ENCODE measurements at places on chromosomes 2 and 18.

DNA sequence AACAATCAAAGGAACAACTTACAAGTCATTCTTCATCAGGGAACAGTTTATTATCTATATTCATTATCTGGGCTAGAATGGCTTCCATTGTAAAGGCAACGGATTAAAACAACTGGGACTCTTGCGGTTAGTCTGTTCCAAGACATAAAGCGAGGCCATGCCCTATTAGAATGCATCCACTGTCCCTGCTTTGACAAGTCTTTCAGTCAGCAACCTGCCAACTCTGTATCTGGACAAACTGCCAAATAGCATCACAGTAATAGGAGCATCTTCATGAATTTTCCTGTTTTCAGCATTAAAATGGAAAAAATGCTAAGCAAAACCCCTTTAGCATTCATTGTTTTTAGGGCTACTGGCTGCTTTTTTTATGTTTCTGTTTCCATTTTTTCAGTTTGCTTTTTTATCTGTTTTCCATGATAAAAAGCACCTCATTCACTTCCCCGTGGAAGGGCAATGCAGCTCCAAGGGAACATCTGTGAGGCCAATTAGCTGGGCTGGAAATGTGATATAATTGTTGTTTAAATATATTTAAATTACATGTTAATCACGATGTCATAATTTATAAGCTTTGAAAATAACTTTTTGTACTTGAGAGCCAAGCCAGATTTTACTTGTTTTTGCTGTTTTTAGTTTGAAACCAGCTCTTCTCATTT is 834.3 kb downstream of the CPS1 start:
- no peak for DNase-seq

DNA sequence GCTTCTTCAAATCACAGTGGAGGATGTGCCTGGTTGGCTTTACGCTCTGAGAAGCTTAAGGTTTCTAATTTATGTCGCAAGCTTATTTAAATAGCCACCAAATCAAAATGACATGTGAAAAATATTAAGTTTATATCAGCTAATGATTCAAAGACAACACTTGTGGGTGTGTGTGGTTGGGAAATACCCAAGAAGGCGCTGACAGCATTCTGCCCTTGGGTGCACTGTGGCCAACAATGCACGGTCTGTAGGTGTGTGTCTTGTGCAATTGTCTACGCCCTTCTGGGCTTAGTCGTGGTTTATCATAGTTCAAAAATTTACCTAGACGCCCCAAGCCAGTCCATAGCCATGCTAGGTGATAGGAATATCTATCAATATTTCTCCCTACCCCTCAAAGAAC is 60.9 kb downstream of the KCTD1 start:
- no peak for DNase-seq

- no peak for DNase-seq
These were observed 423.6 kb downstream of the PTH2R start for GRCh38 chr2:208830203-208830602.

DNA sequence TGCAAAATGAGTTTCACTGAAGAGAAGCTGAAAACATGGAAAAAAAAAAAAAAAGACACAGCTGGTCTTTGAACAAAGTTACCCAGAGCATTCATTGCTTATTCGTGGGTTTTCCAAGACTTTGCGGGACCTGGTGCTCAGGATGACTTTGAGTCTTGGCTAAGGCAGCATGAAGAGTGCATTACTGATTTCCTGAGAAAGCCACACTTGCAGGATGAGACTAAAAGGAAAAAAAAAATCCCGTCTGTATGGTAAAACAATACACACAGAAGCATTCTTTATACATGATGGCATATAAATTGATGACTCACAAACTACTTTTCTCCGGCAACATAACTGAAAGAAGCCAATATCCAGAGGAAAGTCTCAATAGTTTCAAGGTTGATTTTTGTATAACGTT is 195.4 kb downstream of the SPP2 start:
- DNase-seq = no peak

DNA sequence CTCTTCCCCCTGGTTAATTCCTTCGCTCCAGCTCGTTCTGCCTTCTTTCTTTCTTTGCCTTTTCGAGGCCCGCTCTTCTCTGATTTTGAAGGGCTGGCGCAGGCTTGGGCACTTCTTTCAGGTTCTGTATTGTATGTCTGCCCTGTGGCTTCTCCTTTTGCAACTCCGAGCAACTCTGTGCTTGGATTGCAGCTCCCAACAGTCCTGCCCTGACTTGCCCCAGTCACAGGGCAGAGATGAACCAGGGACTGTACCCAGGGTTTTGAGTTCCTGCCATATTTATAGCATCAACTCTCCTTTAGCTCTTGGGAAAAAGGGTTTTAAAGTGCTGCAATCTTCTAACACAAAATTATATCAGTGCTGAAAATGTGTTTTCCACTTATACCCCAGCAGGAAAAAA is 31.1 kb upstream of the CD8A start:
- no peak for DNase-seq

GRCh38 chr2:8116661-8117060 is 565.2 kb upstream of the ID2 start:
- DNase-seq = no peak

GRCh38 chr2:165827016-165827920 is 33.2 kb upstream of the GALNT3 start:
- DNase-seq = no peak

DNA sequence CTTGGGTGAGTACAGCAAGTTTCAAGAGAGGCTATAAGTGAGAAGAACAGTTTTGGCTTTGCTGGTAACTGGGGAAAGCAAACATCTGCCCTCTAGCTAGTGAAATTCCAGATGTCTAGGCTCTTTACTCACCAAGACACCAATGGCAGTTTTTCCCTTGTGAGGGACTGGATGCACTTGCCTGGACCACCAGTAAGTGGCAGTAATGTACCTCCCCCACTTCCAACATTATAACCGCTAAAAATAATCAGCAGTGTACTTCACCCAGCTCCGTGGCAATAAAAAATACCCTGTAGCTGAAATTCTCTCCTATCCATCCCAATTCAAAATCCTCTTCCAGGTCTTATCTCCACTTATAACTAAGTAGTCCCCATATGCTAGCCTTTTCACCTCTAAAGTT is 383.9 kb downstream of the ARHGAP15 start:
- DNase-seq = no peak

GRCh38 chr2:100647709-100648108 is 84.9 kb downstream of the PDCL3 start:
- DNase-seq = no peak

DNA sequence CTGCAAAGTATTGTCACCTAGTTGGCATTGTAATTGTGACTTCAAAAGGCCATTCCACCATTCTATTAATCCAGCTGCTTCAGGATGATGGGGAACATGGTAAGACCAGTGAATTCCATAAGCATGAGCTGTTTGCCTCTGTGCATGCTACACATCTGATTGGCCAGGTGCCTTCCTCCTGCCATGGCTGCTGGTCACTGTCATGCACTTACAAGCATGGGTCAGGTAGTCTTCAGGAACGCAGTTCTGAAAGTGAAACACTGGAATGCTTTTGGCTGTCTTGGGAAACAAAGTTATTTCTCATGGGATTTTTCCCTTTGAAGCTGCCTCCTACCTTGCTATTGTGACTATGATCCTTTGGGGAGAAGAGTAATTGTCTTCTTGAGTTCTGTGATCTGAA is 267.6 kb downstream of the GBX2 start:
- DNase-seq = no peak

DNA sequence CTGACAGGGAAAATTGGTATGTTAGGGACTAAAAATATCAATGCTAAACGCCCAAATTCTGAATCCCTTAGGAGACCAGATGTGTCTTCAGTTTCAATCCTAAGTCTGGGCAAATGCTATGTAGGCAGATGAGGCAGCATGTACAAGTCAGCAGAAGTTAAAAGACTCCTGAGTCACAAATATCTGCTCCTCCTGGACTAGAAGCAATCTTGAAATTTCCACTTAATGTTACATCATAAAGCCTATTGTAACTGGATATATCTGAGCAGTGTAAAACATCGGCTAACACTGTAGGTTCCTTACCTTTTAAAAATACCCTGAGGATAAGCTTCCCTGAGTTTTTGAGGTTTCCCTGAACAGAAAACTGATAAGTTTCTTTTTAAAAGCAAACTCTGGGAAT is 1087.6 kb upstream of the PIK3C3 start:
- DNase-seq = no peak

- DNase-seq = no peak
These were observed 7.7 kb upstream of the KLF11 start for GRCh38 chr2:10035633-10036032.

DNA sequence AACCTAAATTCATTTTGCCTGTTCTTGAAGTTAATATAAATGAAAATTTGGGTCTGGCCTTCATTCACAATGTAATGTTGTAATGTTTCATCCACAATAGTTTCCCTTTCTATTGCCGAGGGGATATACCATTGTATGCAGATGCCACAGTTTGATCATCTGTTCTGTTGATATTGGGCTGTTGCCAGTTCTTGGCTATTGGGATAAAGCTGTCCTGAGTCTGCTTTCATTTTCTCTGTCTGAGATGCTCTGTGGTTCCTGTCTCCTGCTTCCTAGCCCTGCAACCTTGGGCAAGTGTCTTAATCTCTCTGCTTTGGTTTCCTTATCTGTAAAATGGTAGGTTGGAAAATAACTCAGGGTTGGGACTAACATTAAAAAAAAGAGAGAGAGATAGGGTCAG is 25.2 kb downstream of the B3GNT2 start:
- DNase-seq = no peak

GRCh38 chr2:7480431-7480830 is 563.2 kb downstream of the RNF144A start:
- no peak for DNase-seq

- DNase-seq = no peak
These were observed 373.3 kb upstream of the RAB12 start for GRCh38 chr18:8235894-8236293.

DNA sequence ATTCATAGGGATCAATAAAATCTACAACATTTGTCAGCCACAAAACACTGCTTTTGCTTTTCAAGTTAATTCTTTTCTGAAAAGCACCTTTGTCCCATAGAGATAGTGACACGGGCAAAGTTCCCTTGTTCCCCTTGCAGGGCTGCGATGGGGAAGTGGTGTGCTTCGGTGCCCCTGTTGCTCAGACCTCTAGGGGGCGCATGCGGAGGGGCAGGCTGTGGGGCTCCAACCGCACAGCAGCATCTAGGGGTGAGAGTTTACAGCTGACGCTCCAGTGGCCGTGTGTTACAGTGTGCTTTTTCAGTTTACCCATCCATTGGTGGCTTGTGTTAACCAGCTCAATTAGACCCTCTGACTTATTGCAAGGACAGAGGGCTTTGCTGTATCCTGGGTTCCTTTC is 1432.2 kb upstream of the ACVR2A start:
- no peak for DNase-seq

DNA sequence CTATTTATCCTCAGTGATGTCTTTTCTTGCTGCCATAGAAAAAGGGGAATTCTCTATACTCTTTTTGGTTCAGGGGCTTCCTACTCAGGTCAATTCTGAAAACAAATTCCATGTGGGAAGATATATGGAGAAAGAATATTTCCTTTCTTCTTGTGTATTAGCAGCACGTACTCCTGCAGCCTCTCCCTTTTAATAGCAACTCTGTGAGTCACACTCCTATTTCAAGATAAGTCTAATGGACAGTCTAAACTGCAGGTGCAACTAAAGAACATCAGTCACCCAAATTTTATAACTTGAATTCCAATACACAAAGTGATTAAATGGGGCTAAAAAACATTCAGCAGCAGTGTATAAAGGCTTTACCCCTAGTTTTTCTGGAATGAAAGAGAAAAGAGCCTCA is 942.2 kb downstream of the CNTNAP5 start:
- DNase-seq = no peak

DNA sequence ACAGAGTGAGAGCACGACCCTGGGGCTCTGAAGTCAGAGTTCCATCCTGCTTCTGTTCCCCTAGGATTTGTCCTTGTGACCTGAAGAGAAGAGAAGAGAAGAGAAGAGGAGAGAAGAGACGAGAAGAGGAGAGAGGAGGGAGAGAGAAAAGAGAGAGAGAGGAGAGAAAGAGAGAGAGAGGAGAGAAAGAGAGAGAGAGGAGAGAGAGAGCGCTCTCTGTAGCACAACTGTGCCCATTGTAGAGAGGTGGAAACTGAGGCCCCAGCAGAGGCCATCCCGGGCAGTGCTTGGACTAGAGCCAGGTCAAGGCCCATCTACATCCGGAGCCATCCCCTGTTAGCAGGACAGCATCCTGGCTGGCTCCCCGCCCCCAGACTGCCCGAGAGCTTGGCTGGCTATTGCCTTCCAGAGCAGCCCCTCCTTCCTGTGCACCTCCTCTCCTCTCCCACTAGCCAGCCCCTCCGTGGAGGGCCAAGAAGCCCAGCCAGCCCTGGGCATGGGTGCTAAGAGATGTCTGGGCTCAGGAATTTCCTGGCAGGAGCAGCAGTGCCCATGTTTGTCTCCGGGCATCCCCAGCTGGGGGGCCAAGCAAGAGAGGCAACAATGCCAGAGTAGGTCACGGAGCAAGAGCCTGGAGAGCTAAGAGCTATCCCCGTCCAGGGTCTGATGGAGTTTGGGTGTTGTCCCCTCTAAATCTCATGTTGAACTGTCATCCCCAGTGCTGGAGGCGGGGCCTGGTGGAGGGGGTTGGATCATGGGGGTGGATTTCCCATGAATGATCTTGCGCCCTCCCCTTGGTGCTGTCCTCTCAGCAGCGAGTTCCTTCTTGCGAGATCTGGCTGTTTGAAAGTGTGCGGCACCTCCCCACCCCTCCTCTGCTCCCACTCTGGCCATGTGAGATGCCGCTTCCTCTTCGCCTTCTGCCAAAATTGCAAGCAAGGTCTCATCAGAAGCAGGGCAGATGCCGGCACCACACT is 18.2 kb upstream of the GPR55 start:
- DNase-seq = no peak

GRCh38 chr2:190575263-190575662 is 40.7 kb upstream of the NEMP2 start:
- no peak for DNase-seq

DNA sequence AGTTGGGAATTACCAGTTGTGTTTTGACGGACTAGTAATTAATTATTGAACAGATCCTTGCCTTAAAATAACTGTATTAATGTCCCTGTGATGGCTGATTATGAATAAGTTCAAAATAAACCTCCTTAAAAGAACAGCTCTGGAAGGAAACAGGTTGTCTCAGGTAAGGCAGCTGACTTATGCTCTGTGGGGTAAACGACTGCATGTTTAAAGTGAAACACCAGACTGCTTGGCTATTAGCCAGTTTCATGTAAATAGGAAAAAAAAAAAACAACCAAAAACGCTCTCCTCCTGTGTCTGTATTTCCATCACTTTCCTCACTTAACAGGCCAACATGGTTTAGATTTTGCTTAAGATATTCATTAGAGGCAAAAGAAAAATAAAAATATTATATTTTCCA is 243.6 kb downstream of the TMEM182 start:
- no peak for DNase-seq

GRCh38 chr2:239520811-239521517 is 120.1 kb upstream of the HDAC4 start:
- DNase-seq = no peak

All from T1000 (cell line).